Trophoblast cell (in vitro differentiated cells and primary cell): ENCODE measurements at places on chromosomes 12 and 14.

DNA sequence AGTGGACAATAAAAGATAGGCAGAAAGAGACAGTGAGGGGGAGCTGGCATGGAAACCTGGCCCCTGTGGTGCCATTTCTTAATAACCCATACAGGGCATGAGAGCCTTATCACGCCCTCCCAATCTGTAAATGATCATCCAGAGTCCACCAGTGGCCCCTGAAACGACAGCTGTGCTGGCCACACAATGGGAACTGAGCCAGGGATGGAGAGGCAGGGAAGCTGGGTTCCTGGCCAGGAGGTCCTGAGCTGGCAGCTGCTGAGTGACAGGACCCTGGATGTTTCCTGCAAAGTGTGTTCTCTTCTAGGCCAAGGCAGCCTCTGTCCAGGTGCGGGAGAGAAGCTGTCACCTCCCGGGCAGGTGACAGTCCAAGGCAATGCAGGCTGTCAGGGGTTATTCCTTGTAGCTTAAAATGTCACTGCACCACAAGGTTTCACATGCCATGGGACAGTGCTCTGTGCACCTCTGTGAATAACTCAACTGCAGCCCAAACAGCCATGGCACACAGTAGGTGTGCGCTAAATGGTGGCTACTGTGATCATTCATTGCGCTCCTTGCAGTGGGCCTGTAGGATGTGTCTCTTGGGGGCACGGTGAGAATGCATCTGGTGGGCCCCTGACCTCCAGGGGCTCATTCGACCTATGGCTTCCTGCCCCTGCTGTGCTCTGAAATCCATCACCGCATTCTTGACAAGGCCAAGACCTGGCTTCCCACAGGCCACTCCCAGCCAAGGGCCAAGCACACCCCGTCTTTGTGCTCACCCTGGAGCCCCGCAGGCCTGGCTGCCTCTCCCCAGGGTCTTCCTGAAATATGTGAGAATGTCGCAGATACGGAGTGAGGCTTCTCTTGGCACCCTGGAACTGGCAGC lies 46.3 kb upstream of the BCL11B start:
- DNase-seq = no peak

GRCh38 chr14:23286902-23287479 lies 1.1 kb upstream of the HOMEZ start:
- DNase-seq = no peak

- no peak for DNase-seq
Measured at GRCh38 chr12:90163975-90164374, 455.3 kb upstream of the ATP2B1 start.

- no peak for DNase-seq
Measured at GRCh38 chr14:73743431-73743931, 29.3 kb upstream of the PNMA1 start.

DNA sequence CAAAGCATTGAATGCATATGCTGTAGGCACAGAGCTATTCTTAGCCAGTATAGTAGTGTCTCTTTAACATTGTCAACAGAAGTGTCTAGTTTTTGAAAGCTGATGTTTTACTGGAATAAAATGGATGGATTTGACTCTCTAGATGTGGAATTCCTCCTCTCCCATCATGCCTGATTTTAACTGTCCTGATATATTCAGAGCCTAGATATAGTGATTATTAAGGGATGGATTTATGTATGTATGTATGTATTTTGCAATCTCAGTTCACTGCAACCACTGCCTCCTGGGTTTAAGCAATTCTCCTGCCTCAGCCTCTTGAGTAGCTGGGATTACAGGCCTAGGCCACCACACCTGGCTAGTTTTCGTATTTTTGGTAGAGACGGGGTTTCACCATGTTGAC lies 144.8 kb upstream of the NAV3 start:
- DNase-seq = no peak

DNA sequence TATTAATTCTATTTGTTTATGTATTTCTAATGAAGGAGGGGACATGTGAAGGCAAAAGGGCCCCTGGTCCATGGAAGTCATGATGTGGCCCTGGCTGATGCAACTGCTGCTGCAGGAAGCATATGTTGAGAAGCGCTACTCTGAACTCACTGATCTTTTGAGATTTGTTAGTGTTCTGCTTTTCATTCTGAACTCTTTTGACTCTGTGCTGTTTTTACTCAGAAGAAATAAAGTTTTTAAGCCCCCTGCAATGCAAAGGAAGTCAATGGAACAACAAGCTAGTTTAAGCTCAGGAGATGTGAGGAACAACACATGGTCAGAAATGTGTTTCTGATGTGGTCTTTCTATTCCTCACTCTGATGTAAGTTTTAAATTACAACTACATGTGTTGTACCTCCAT lies 88.9 kb upstream of the BTG1 start:
- DNase-seq = no peak

- DNase-seq = no peak
Measured at GRCh38 chr12:53950437-53950773, 4.3 kb upstream of the HOXC12 start.

- no peak for DNase-seq
Measured at GRCh38 chr12:89576572-89577220, 50.8 kb upstream of the POC1B start.

- DNase-seq = no peak
Measured at GRCh38 chr12:86249851-86250250, 6.3 kb downstream of the MGAT4C start.

GRCh38 chr12:86852451-86852850 lies 596.3 kb upstream of the MGAT4C start:
- DNase-seq = no peak

GRCh38 chr14:105056303-105056831 lies 8.9 kb downstream of the GPR132 start:
- no peak for DNase-seq

- DNase-seq = peak; percentile 61
Measured at GRCh38 chr12:26830783-26831551, 2.0 kb downstream of the ITPR2 start.

DNA sequence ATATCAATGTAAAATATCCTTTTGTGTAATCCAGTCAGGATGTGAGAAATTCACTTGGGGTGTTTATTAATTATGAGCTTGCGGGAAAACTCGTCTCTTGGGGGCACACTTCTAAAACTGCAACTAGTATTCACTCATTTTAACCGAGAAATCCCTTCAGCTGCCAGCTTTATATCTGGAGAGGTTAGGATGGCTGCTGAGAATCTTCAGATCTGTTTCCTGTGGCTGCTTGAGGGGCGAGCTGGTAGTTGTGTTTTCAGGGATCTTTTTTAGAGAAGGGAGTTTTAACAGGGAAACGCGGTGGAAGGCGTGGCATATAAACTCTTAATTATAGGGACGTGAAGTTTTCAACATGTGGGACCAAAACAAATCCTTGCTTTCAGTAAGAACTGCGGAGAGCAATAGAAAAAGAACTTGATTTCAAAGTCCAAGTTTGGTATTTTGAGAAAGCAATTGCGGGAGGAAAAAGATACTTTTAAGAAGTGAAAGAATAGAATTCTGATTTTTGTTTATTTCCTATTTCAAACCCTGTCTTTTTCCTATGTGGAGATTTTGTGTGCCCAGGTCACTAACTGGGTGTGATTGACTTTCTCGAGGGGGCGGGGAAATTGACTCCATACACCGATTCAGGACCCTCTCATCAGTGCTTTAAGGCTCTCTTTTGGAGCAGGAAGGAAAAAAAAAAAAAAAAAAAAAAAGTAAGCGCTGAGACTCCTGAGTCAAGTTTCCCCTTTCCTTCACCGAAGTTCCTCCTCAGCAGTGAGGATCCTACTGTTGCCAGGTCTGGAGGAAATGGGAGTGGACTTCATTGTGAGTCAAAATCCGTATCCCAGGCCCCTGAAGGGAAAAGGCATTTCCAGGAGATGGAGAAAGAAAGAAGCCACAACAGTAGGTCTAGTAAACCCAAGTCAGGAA lies 1.1 kb downstream of the PPFIBP1 start:
- DNase-seq = peak; percentile 13

GRCh38 chr14:62030387-62030786 lies 268.2 kb downstream of the SNAPC1 start:
- DNase-seq = no peak
